ENCODE measurements at places on chromosomes 4 and X.

DNA sequence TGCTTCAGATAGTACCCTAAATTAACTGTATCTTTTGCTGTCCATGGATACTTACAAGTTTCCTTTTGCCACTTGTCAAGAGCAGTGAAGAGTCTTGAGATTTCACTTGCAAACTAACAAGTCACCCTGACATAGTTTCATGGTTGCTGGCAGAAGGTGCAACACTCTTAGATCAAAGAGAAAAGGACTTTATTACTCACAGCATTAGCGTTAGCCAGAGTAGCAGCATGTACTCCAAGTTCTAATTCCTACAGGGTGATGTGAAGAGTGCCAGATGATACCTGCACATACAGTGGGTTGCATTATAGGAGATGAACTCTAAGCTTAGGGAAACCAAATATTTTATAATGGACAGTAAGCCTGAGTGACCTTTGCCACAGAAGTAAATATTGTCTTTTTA lies 47.9 kb downstream of the NDST3 start:
- DNase-seq = no peak

DNA sequence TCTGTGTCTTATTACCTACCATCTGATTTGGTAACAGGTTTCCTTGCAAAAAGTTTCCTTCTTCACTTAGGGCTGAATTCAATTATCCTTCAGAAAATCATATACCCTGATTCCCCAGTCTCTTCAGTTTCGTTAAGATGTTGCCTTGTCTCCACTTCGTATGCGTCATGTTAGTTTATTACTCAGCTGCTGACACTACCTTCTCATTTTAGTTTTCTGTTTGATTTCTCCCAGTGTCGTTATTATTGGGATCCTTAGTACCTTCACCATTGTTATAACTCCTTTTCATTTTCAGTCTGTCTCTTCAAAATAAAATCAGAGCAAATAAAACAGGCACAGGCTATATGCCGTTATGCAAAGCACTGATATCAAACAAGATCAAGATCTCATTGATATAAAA lies 87.5 kb upstream of the RBPJ start:
- DNase-seq = no peak

- DNase-seq = peak; percentile 15
Measured at GRCh38 chrX:68571610-68572311, 72.9 kb downstream of the YIPF6 start.

DNA sequence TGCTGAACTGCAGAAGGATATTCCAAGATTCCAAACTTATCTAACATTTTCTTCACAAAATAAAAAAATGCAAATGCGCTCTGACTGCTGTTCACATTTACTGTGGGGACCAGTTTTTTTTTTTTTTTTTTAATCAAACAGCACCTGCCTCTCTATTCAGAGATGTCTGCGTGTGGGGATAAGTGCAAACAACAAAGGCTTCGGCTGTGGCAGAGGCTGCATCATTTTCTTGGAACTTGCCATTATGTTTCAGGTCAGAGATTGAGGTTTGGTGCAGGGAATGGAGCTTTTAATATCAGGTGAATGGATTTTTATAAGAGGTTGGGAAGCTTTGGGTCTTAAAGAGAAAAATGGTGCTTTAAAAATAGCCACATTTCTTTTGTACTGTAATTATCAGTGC lies 78.2 kb upstream of the TET2 start:
- no peak for DNase-seq

DNA sequence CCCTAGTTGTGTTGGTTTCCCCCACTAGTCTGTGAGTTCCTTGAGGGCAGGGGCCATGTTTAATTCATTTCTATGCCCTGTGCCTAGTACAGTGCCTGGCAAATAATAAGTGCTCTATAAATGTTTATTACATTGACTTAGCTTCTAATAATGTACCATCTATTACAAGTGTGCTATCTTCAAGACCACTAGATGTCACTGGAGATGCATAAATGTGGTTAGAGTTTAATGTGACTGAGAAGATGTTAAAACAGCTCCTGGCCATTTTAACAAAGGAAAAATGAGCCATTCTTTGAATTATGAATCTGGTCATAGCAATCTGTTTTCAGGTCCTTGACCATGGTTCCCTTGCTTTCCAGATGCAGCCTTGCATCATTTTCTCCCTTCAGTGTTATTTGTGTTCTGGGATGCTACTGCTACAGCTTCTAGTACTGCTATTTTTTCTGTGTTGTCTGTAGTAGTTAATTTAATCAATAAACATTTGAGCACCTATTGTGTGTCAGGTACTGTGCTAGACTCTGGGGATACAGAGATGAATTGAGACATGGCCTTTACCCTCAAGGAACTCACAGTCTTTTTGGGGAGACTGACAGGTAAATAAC lies 43.2 kb downstream of the SLC9A6 start:
- no peak for DNase-seq

DNA sequence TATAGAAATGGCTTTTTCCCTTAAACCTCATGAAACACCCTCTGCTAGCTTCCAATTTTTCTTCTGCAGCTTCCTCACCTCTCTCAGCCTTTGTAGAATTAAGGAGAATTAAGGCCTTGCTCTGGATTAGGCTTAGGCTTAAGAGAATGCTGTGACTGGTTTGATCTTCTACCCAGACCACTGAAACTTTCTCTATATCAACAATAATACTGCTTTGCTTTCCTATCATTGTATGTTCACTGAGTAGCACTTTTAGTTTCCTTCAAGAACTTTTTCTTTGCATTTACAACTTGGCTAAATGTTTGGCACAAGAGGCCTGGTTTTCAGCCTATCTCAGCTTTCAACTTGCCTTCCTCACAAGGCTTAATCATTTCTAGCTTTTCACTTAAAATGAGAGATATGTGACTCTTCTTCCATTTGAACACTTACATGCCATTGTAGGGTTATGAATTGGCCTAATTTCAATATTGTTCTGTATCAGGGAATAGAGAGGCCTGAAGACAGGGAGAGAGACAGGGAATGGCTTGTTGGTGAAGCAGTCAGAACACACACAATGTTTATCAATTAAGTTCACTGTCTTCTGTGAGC lies 28.2 kb downstream of the TMEM154 start:
- no peak for DNase-seq

DNA sequence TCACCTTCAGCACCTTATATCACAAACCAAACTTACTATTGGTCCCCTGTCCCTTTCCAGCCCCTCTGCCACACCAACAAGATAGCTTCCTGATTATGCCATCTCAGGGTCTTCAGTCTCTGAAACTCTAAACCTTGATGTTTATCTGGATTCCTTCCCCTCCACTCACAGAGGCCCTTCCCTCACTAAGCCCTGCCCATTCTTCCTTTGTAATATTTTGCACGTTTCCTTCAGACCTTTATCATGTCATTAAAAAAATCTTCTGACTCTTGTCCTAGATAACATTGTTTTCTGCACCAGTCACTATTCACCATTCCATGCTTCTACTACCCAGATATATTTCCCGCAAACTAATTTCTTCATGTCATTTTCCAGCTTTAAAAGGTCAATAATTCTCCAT lies 17.7 kb upstream of the CEP135 start:
- no peak for DNase-seq

- peak; percentile 26 for DNase-seq
Measured at GRCh38 chr4:38867478-38868058, at the start of gene FAM114A1. Gene FAM114A1 (plus strand): TSS chr4:38867806. CDS start chr4:38878079, 10,273 bp downstream.

DNA sequence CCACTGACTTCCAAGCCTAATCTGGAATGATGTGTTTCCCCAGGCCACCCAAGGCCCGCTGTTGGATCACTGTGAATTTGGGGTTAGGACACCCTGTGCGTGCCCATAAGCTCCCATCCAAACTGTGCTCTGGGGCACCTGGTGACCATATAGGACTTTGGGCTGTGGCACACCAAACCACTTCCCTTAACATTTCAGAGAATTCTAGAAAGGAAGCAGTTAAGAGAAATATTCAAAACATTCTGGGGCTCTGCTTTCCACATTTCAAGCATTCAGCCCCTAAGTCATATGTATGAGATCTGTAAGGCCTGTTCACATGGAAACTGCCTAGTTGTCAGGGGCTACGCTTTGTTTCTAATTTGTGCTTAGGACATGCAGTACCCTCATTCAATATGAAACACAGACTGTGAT lies 14.4 kb downstream of the VGLL1 start:
- no peak for DNase-seq

DNA sequence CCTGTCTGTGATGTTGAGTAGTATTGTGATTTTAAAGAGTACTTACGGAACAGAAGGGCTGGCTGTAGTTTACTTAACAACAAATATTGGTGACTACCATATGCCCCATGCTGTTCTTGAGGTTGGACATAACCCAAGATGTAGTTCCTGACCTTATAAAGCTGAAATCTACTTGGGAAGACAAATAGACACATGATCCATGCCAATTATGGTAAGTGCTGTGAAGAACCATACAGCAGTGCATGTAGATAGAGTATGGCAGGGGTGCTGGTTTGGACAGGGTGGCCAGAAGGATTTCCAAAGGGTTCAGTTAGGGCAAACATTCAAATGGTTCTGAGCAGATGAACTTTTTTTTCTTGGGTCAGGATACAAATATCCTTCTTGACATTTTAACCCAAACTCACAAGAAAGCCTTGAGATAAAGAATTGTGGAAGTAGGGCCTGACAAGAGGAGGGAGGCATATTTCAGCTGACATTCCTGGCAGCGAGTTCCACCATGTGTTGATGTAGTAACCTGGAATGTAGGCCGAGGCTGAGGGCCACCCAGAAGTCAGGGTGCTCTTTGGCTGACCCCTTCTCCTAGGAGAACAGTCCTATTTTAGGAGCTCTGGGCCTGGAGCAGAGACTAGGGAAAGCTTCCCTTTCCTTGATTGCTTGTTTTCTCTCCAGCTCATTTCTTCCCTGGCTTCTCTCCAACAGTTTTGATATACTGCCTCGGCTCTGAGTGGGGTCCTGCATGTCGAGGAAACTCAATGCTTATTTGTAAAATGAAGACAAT lies 74.2 kb downstream of the FREM3 start:
- no peak for DNase-seq

GRCh38 chr4:185238215-185238681 lies 28.9 kb downstream of the SNX25 start:
- peak; percentile 37 for DNase-seq

GRCh38 chr4:118758293-118758692 lies 73.1 kb downstream of the METTL14 start:
- DNase-seq = no peak

GRCh38 chr4:168440442-168441264 lies 39.6 kb downstream of the DDX60L start:
- no peak for DNase-seq

DNA sequence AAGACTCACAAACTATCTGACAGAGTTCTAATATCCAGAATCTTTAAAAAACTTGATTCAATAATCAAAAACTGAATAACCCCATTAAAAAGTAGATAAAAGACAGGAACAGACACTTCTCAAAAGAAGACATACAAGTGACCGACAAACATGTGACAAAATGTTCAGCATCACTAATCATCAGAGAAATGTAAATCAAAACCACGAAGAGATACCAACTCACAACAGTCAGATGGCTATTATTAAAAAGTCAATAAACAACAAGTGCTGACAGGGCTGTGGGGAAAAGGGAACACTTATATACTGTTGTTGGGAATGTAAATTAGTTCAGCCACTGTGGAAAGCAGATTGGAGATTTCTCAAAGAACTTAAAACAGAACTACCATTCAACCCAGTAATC lies 138.1 kb upstream of the RASGEF1B start:
- DNase-seq = no peak

- no peak for DNase-seq
Measured at GRCh38 chr4:2419814-2420213, 1.1 kb downstream of the CFAP99 start.

DNA sequence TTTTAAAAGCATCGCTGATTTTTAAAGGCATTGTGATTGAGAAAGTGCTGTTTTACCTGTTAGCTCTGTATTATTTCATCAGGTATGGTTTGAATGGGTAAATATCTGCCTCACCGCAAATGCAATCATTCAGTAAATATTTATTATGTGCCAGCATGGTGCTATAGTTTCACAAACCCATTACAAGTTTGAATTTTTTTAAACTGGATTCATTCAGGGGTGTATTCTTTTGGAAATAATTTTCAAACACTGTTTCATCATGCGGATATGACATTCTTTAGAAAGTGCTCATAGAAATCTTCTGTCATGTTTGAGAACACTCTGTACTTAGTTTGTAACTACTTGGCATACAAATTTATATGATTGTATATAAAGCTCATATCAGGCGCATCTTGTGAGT lies 37.2 kb downstream of the LIMCH1 start:
- no peak for DNase-seq

DNA sequence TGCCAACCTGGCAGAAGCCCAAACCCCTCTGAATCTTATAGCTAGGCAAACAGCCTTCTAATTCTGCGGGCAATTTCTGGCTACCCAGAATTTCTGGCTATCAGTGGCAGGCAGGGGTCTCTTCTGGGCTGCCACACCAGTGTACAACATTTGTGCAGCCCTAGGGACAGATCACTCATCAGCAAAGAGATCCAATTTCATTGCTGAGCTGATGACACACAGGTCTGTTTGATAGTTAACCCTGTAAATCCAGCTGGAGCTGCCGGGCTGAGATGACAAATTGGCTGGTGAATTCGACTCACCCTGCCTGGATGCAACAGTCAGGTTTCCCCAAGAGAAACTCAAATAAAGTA lies 2.4 kb downstream of the MID1 start:
- no peak for DNase-seq

DNA sequence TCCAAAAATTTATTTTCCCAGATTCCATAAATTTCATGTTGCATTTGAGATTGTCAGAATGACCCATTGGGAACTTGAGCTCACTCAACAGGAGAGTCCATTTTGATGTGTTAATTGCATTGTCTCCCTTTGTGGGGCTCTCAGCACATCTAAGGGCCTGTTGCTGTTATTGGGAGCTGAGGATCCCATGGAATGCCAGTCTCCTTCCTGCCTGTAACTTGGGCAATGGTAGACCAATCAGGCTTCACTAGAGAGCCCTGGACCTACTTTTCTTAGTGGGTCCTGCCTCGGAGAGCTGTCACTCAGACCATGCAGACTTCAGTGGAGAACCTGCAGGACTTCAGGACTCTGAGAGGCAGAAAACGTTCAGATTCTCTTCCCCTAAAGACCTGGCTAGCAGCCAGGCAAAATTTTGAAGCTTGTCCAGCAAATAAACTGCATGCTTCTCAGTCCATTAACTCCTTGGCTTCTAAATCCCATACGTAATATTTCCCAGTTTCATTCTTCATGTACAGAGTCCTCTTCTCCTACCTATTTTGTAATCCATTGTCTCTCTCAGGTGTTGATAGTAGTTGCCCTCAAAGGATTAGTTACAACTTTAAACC lies 25.1 kb downstream of the OCRL start:
- DNase-seq = no peak

DNA sequence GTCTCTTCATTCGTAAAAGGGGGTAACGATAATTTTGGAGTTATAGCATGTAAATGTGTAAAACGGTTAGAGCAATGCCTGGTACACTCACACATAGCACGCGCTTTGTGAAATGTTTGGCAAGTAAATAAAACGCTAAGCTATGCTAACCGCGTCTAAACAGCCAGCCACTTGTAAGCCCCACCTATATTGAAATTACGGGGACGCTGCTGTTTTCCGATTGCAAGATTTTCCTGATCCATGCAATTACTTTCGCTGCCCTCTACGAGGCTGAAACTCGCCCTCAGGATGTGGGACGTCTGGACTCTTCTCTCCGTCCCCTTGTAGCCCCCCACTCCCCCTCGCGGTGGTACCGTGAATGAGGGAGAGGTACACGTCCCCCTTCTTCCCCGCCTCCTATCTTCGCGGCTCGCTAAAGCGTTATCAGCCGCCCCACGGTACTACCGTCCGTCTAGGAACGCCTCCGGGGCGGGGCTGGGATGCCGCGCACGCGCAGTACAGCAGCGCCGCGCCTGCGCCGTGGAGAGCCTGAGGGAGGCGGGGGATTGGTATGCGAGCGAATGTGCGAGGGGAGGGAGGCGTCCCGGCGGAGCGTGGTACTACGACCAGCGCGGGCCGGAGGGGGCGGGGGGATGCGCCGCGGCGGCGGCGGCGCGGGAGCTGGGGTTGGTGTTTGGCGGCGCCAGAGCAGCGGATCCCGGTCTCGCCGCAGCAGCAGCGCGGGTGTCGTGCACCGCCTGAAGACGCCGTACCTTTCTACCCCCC lies at the start of gene STIM2:
Gene STIM2, plus strand, starts transcription at position 685 of the 765 bp plus-strand sequence.
- peak; percentile 97 for DNase-seq

All from activated CD4-positive, alpha-beta T cell treated with anti-CD3 and anti-CD28 coated beads, Interleukin-2, amount 50 U/mL, for 48 hours (primary cell).